ENCODE measurements at places on chromosomes 4 and X.

DNA sequence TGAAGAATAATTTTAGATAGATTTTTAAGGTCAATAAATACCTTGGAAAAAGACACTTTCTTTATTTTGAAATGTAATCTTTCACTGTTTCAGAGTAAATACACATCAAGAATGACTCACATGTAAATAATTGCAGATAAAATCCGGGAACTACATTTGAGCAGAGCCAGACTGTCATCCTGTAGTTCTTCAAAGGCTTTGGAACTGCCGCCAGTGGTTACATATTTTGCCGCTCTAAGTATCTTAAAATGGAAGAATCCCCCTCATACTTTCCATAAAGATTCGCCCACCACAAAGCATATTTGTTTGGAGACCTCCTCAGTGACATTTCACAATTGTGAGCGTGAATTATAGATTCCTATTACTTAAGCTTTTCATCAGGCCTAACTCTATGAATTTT is 607.8 kb upstream of the ZFP42 start:
- no peak for DNase-seq

- no peak for DNase-seq
Observed at GRCh38 chr4:98617358-98618047, 40.9 kb downstream of the TSPAN5 start.

- DNase-seq: no peak
Observed at GRCh38 chr4:111930659-111931058, 214.6 kb upstream of the FAM241A start.

DNA sequence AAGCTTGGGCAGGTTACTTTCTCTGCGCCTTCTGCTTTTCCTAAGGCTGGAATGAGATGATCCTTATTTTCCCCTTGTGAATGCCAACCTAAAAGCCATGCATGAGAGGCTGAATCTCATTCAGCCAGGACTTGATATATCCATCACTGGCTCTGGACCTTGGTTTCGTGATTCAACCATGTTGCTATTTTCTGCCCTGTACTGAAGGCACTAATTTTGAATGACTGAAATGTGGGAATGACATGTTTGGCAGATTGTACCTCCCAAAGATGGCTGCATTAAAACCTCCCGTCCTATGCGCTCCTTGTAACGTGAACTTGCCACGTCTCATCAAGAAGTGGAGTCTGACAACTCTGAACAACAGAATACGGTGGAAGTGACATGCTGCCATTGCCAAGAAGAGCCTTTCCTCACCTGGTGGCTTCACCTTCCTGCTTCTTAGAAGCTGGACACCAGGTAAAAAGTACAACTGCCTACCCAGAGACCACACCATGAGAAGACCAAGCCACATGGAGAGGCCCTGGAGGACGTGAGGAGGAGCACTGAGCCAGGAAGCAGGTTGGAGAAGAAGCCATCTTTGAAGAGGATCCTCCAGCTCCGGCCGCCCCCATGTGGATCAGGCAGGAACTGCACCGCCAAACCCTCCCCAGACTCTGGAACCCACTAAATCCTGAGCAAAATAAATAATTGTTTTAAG is 174.5 kb downstream of the NSUN7 start:
- peak; percentile 89 for DNase-seq

DNA sequence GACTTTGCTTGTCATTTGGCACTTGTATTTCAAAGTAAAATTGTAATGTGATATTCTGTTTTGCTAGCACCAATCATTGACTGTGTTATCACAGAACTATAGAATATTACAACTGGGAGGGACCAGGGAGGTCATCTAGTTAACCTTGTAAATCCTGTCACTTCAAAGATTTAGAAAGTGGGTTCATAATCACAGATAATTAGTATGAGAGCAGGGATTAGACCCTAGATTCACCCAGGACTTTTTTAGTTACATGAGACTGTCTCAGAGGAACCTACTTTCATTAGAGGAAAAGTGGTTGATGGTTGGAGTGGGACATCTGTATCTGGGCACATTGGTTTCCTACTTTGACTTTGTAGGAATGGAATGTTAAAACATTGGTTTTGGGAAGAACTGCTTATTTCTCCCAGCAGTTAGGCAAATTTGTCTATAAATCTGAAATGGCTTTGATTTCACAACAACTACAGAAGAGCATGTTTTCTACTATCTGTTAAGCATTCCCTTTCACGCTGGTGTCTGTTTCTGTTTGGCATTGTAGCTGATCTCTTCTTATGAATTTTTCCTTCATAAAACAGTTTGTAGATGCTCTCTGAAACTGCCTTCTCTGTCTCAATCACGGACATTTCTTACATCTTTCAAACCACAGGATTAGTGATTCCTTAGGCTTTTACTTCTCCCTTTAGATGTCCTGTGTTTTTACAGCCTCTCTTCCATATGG is 144.1 kb downstream of the DIPK2B start:
- no peak for DNase-seq

GRCh38 chr4:26619784-26620183 is 35.9 kb downstream of the TBC1D19 start:
- no peak for DNase-seq

DNA sequence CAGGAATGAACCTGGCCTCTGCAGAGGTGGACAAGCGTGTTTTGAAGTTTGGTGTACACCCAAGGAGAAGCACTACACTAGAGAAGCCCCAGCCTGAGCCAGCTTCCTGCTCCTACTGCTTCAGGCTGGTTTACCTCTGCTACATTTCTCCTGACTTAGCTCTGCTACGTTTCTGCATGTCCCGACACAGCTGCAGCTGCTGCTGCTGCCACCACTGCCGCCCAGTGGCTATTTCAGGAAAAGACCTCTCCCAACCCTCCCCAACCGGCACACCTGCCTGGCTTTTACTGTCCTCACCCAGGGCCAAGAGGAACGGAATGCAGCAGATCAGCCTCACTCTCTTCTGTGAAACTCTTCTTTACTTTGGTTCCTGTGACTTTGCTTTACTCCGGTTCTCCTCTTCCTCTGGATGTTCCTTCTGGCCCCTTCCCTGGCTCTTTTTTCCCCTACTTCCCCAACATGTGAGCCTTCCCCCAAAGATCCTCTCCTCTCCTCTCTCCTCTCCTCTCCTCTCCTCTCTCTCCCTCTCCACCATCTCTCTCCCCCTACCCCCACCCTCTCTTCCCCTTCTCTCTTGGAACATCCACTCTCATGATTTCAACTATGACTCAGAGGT is 3.1 kb upstream of the P2RY4 start:
- DNase-seq: peak; percentile 60

DNA sequence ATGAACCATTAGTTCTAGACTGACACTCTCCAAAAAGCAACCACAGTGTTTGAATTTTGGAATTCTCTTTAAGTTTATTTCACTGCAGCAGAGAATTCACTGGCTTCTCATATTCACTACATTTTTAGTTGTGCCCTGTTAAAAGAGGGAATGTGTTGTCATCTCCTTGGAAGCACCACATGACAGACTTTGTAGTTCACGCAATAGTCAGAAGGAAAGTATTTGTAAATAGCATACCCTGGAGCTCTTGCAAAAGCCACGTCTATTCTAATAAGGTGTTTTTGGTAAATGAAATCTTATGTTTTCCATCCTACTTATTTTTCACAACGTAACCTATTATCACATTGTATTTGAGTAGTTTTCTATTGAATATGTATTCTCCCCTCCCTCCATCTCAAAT is 25.8 kb downstream of the DOCK11 start:
- no peak for DNase-seq

DNA sequence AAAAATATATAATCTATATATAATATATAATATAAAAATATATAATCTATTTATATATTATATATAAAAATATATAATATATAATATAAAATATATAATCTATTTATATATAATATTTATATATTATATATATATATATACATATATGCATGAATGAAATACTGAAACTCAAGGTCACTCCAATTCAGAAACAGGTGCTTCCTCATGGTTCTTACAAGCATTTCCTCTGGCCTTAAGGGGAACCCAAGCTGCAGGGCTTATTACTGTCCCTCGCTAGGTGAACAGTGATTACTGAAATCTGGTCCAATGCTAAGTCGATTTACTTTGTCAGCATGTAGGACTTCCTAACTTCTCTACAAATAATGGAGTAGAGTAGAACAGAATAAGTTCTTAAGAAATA is 174.3 kb downstream of the GPM6A start:
- DNase-seq: no peak

- no peak for DNase-seq
Observed at GRCh38 chr4:142743121-142743825, 102.8 kb downstream of the INPP4B start.

GRCh38 chrX:7346021-7346420 is 198.1 kb upstream of the PUDP start:
- DNase-seq: no peak

- DNase-seq: no peak
Observed at GRCh38 chrX:67779099-67779498, 235.3 kb downstream of the AR start.

- no peak for DNase-seq
Observed at GRCh38 chrX:68892651-68893050, 63.8 kb downstream of the EFNB1 start.

DNA sequence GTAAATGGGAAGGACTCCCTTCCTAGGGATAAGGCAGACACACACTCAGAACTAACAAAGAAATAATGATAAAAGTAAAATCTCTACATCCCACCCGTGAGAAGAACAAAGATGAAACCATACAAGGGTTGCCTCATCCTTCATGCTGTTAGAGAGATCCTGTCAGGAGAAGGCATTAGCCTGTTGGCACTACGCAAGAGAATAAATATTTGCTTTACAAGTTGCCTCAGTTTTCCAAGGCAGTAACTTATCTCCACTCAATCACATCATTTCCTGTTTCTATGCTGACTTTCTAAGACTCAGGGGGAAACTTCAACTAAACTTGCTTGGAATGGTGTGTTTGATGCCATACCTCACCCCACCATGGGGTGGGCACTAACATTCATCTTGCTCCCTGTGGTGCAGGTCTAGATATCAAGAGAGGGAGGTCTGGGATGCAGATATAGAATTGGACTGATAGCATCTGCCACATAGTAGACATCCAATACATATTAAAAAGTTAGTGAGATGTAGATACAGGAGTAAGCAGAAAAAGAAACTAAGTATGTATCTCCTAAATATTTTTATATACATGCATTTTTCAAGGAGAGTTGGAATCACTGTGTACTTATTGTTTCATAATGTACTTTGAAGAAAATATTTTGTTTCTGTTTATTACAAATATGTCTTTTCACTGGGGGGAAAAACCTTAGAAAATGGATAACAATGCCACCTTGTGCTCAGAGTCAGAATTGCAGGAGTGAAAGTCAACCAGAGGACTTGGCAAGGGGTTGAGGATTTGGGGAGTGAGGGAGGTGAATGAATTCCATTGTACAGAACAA is 57.2 kb upstream of the BEX4 start:
- DNase-seq: no peak

DNA sequence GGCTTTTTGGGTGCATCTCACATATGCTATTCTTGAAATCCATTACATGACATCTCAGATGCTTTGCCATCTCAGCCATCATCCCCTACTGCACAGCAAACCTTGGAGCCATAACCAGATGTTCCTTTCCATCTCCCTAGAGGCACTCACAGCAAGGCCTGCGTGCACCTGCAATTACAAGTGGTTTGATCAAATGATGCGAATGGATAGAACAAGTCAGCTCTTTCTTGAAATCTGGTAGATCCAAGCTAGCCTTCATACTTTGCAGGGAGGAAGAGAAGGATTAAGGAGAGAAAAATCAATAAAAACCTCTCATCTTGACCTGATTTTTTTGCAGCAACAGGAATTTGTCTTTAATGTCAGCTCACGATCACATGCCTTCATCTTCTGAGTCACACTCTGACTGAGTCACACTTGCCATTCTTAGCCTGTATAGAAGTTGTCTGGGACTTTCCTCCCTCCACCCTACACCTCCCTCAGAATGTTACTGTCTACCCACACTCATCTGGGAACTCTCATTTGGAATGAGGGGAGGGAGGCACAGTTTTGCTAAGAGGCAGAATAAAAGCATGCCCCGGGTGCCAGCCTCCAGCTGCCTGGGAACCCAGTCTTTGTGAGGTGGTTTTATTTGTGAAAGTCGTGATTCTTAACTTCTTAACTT is 11.9 kb upstream of the TRIML1 start:
- no peak for DNase-seq

GRCh38 chr4:1813915-1814314 is 20.8 kb downstream of the FGFR3 start:
- DNase-seq: no peak

GRCh38 chr4:154490583-154491340 is 837 bp downstream of the DCHS2 start:
- peak; percentile 59 for DNase-seq

DNA sequence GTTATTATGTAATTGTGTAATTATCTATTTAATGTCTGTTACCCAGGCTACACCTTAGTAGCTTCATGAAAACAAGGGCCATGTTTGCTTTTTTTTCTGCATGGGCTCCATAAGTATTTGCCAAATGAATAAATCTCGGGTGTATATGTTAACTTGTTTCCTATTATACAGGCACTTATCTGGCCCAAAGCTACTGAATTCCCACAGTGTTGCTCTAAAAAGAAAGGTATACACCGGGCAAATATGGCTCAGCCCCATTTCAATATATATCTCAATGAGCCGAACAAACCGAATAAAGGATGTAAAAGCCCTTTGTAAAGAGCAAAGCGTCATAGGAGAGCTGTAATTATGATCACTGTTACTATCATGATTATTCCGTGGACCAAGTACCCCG is 767 bp downstream of the PAQR3 start:
- no peak for DNase-seq

GRCh38 chrX:41472231-41472815 is 25.2 kb downstream of the NYX start:
- no peak for DNase-seq

DNA sequence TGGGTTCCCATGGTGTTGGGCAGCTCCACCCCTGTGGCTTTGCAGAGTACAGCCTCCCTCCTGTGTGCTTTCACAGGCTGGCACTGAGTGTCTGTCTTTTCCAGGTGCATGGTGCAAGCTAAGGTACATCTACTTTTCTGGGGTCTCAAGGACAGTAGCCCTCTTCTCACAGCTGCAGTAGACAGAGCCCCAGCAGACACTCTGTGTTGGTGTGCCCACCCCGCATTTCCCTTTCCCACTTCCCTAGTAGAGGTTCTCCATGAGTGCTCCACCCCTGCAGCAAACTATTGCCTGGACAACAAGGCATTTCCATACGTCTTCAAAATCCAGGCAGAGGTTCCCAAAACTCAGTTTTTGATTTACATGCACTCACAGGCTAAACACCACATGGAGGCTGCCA is 143.0 kb downstream of the TECRL start:
- DNase-seq: no peak

- peak; percentile 46 for DNase-seq
Observed at GRCh38 chr4:153076861-153077260, 127.4 kb upstream of the TRIM2 start.

- no peak for DNase-seq
Observed at GRCh38 chrX:153692611-153693156, 5.0 kb downstream of the SLC6A8 start.

DNA sequence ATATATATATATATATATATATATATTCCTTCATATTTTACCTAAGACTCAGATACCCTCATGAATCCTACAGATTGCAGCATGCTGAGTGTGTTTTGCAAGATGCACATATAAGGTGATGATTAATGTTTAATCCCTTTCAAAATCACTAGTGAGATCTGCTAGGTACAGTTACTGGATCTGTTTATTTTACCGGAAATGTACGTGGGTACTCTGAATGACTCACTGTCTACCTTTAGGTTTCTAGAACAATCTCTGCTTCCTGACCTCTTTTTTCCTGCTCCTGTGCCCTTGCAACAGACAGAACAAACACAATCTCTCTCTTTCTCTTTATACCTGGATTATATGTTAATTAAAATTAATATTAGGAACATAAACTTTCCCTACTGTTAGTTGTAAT is 379.6 kb downstream of the FAM133A start:
- DNase-seq: no peak

- no peak for DNase-seq
Observed at GRCh38 chrX:38845426-38845825, 44.2 kb downstream of the MID1IP1 start.
